ENCODE measurements at places on chromosomes 5 and 9.

DNA sequence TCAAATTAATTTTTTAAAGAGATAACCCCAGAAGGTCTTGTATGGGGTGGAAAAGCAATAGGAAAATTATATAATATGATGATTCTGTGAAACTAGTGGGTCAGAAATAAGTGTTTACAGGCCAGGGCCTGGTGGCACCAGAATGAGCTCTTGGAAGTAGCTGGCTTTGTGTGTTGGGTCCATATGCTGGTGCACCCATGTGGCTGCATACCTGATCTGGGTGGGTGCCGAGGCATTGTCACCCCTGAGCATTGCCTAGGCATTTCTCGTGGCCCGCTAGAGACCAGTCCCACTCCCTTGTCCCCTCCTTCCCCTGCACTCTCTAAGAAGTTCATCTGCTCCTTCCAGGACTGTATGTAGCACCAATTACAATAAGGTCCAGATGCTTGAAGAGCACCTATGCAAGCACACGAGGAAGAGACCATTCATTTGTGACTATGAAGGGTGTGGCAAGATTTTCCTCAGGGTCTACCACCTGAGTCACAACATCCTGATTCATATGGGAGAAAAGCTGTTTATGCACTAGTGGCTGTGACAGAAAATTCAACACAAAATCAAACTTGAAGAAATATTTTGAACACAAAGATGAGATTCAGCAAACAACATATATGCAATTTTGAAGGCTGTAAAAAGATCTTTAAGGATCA is 19.8 kb upstream of the IL33 start:
- no peak for DNase-seq

DNA sequence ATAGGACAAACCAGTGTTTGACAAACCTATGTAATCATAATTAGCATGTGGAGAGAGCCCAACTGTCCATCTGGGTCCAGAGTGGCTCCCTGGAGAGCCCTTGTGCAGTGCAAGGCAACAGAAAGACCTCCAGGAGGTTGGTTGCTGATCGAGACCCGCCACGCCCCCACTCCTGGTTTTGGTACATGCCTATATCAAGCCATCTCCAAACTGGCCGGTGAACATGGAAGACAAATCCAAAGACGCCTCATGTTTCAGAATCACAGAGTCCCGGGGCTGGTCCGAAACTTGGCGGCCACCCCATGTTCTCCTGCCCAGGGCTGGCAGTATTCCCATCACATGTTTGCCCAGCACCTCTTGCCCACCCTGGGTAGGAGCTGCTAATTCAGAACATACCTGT is 140.2 kb downstream of the PAX5 start:
- DNase-seq: no peak

- DNase-seq: no peak
Observed at GRCh38 chr5:154319736-154320135, 126.1 kb upstream of the SAP30L start.

GRCh38 chr5:79746642-79747569 is 57.3 kb downstream of the CMYA5 start:
- no peak for DNase-seq

GRCh38 chr9:121171236-121171635 is 30.4 kb downstream of the RAB14 start:
- DNase-seq: no peak

- no peak for DNase-seq
Observed at GRCh38 chr5:163870441-163870840, 365.0 kb downstream of the MAT2B start.

GRCh38 chr9:78118742-78119473 is 87.3 kb upstream of the GNAQ start:
- no peak for DNase-seq

DNA sequence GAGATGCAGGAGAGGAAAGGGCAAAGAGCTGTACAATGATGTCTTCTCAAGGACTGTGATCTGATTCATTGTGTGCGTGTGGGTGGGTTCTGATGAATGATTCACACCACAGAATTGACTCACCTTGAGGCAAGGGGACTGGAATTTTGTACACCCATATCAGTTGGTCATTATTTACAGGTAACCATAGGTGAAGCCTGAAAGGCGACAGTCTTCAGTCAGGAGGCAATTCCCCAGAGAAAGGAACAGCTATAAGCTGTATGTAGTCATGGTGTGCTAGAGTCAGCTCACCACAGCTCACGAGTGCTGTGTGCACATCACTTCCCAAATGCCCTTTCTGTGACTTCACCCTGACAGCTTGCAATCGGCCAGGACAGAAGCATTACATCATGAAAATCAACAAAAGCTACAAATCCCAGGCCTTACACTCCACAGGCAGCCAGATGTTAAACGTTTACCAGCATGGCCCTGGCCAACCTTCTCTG is 87.6 kb upstream of the RPS23 start:
- no peak for DNase-seq

DNA sequence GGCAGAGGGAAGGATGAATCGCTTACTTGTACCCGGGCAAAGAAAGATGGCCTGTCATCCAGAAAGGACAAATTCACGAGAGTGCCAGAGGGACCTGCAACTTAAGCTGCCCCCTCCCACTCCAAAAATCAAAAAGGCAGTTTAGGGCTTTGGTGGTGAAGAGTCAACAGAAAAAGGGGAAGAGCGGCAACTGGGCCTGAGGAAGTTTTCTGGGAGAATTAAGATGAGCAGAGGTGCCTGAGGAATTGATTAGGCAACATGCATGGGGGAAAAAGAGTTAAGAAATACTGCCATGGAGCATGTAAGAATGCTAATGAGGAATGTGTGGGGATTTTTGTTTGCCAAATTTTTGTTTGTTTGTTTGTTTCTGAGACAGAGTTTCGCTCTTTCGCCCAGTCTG is 1.8 kb upstream of the ACTL7B start:
- no peak for DNase-seq

GRCh38 chr5:71832812-71833715 is 114.0 kb downstream of the CARTPT start:
- DNase-seq: no peak

- no peak for DNase-seq
Observed at GRCh38 chr5:172727551-172727950, 43.4 kb downstream of the DUSP1 start.

DNA sequence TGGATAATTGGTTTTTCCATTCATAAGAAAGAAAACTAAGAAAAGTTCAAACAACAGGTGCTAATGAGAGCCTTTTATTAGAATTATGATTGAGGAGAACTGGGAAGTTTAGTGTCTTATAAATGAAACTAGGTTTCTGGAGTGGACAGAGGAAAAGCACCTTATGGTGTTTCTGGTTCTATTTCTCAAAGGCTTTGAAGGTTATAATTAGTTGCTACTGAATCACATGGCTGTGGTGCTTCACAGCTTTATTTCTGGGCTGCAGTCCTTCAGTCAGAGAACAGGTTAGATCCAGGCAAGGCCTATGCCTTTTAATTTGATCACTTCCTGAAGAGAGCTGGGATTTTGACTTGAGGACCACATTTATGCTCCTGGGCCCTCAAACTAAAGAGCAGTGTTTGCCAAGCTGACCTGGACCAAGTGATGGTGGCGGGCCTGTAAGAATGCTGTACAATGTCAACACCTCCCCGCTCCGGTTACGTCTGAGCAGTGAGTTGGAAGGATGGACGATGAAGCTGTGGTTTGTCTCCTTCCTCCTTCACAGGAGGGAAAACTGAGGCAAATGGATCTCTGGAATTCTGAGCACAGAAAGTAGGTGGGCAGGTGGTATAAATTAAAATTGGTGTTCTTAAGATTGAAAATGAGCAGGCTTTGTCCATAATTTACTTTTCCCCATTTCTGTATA is 56.0 kb downstream of the ZNF462 start:
- DNase-seq: no peak

DNA sequence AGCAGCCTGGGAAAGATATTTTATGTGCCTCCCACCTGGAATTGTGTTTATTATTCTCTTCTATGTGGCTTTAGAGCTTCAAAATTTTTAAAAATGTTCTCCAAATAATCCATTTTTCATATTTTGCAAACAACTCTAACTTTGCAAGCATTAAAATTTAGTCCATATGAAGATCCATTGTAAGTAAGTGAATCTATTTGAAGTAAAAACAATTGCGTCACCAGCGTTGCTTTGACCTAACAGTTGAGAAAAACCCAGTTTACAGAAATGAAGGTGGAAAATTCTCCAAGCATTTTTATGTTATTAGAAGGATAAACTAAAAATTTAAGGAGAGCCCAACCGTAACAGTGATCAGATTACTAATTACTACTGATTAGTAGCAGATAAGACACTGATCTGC is 38.9 kb upstream of the TLX3 start:
- DNase-seq: no peak

DNA sequence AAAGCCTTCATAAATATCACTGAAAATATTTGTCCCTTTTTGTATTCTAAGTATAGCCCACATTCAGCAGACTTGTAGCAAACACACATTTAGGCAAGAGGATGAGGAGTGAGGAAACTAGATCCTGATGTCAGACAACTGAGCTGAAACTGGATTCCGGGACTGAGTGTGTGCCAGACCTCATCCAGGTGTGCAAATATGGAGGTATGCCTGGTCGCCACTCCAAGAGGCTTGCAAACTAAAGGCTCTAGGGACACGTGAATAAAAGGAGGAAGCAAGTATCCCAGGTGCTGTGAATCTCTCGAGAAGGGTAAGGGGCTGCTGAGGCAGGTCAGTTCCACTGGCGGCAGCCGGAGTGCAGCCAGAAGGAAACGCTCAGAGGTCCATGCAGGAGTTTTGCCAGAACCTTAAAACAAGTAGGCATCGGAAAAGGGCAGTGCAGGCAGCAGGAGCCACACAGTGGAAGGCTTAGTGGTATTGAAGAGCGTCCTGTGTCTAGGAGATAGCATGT is 77.4 kb upstream of the ALDH1B1 start:
- no peak for DNase-seq

DNA sequence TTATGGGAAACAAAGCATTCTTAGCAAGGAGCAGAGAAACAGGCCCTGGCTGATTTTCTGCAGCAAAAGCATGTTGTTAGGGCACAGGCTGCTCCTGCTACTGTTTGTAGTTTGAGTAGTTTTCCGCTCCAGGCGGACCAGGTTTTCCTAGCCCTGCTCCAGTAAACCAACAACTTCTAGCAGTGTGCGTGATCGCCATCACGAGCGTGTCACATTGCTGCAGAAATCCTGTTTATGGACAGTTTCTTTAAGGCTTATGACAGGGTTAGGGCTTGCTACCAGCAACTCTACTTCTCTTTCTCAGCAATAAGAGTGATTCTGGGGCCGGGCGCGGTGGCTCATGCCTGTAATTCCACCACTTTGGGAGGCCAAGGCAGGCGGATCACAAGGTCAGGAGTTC is 803.9 kb upstream of the CDH10 start:
- no peak for DNase-seq

- no peak for DNase-seq
Observed at GRCh38 chr9:117462861-117463260, 48.0 kb upstream of the ASTN2 start.

DNA sequence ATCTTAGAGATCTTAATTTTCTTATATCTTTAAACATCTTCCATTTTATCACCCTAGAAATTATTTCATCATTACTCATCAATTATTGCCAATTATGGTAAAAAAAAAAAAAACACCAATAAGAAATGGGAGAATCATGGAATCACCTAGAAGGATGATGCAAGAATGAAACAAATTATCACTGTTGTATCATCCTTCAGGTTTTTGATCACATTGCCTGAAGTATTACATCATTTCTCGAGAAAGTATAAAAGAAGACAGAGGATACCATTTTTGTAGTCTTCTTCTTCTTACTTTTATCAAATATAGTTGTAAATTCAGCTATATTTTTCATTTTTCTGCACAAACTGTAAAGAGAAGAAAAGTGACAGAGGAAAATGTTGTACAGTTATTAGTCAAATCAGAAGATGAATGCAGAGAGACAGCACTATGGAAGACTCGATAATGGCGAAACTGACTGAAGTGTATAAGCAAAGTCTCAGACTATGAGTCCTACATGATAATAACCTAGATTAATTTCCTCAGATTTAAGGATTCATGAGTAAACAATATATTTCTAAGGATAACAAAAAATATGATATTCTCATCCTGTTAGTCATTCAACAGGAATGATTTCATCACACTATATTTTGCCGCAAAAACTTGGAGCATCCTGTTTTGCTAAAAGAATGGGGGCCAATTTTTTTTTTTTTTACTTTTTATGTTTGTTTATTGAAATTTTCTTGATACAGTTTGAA is 5.9 kb upstream of the STC2 start:
- DNase-seq: no peak

DNA sequence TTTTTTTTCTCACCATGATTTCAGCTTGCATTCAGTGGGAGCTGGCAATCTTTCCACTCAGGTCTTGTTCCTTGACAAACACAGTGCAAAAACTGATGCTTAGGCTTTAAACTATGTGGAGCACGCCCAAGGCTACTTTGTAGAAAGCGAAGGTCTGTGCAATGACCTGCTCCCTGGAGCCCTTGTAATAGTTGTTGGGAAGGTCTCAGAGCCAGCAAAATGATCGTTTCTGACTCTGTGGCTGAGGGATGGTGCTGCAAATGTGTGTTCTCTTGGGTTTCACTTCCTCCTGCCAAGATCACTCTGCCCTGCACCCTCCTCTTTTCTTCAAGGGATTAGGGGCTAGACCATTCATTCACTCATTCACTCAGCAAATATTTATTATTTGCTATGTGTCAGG is 249.7 kb upstream of the MAP3K1 start:
- no peak for DNase-seq

DNA sequence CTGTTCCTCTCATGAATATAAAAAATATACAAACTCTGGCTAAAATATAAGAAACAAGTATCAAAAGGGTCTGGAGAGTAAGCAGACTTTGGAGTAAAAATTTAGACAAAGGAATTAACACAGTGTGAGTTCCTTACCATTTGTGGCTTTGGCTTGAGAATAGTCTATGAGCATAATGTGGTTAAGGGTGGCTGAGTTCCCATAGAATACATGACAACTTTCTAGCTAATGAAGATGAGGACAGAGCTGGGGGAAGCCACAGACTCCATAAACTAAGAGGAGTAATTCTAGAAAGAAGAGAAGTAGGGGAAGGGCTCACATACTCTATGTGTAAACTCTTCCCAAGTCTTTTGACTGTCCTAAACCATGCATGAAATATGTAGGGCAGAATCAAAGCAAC is 79.4 kb downstream of the CAAP1 start:
- DNase-seq: no peak

DNA sequence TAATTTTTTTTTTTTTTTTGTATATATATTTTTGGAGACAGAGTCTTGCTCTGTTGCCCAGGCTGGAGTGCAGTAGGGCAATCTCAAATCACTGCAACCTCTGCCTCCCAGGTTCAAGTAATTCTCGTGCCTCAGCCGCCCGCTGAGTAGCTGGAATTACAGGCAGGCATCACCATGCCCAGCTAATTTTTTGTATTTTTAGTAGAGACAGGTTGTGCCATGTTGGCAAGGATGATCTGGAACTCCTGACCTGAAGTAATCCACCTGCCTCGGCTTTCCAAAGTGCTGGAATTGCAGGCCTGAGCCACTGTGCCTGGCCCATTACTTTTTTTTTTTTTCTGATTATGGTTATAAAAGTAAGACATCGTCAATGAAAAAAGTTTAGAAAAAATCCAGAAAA is 84.0 kb upstream of the LMNB1 start:
- no peak for DNase-seq

DNA sequence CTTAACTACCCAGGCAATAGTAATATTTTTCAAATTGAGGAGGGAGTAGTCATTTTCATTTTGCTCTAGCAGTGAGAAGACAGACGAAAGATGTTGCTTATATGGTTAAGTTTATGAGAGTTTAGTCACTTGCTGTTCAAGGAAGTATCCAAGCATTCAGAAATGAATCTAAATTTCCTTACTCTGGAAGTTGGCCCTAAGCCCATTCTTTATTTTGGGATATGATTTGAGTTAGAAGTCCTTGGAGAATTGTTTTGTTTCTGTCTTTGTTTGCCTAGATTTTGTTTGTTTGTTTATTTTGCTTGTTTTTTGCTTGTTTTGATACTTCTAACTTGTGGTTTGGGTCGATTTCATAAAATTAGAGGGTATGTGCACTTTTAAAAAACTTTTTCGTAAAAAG is 146.4 kb upstream of the FGF10 start:
- DNase-seq: no peak

Data from HuH-7 (cell line).